ENCODE measurements at places on chromosomes 7 and 10. TPM values are rescaled to one million over a fixed set of nuclear protein-coding genes. Genes with fewer than 3 reads are reported as not detected.

STOX1 gene
- total RNA-seq: 0.29 TPM

SPDYE16 gene
- 0.36 TPM for total RNA-seq

GRM3 gene
- not detected for total RNA-seq

CYP2W1 gene
- not detected for total RNA-seq

RAPGEF5 gene
- 1.1 TPM for total RNA-seq

PPP1R9A gene
- under 0.01 TPM for total RNA-seq

AKR1E2 gene
- 17.7 TPM for total RNA-seq

GAD2 gene
- total RNA-seq: not detected

STYXL1 gene
- 23.9 TPM for total RNA-seq

PAPOLB gene
- under 0.01 TPM for total RNA-seq

CNPY1 gene
- not detected for total RNA-seq

AQP1 gene
- total RNA-seq: 0.59 TPM

NPFFR1 gene
- not detected for total RNA-seq

TTYH3 gene
- 29.0 TPM for total RNA-seq
